ENCODE measurements at places on chromosomes 2 and 18.

- no peak for DNase-seq
Observed at GRCh38 chr2:16031058-16031847, 90.9 kb downstream of the MYCN start.

DNA sequence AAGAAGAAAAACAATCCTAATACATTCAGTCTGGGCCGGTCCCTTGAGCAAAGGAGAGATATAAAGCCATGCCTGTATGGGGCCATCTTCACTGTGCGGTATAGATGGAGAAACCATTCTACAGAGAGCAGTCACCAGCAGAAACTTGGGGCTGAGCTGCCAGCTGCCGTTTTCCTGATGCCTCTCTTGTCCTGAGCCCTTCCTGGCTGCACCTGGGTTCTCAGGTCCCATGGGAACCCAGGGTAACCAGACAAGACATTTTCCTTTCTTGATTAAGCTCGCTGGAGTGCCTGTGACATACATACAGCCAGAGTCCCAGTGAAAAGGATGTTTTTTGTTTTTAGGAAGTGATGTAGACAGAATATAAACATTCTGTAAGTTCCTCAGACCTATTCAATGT, 5.3 kb upstream of the METTL21A start:
- DNase-seq, result no peak

DNA sequence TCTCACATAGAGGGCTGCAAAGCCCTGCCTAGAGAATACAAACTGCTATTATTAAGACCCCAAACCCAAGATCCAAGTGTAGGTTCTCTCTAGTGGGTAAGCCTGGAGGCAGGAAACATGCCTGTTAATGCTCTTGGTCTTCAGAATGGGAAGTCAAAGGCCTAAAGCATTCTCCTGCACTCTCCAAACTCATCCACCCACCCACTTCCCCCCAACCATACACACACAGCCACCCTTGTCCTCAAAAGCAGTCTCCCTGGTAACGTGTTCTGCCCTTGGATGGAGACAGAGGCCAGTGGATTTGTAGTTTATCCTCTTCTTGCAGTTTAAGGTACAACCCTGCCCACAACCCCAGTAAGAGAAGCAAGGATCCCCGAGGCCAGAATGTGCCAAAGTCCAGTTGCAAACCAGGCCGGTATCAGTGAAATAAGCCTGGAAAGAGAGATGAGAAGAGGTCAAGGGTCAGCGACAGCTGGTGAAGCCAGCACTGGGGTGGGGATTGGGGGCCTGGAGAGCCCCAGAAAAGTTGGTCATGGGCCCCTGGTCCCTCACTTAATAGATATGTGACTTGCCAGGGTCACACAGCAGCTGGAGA, 23.0 kb downstream of the TMEM247 start:
- DNase-seq, result no peak

DNA sequence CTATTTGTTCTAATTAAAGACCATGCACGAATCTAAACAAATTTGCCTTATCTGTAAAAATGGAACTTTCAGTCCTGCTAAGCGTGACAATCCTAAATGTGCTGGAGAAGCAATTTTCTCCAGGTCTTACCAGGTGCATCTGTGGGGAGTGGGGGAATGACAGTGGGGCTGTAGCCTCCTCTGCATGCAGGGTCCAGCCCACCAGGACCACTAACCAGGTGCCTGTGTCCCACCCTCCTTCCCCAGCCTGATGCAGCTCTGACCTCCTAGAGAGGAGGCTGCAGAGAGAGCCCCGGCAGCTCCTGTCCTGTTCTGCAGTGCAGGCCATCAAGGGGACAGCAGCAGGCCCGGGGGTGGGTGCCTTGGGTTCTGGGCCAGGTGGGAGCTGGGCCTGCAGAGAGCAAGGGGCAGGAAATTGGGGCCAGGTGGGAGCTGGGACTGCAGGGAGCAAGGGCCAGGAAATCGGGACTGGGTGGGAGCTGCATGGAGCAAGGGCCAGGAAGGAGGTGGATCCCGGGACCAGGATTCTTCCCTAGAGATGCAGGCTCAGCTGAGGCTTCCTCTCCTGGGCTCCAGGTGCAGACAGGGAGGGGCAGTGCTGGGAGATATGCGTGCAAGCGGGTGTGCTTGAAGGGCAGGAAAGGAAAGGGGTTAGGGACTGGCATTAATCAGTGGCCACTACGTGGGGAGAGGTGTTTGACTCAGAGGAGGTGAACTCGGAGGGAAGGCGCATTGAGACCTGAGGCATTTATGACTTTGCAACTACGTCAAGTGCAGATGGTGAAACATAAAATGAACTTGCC, 185.3 kb downstream of the ANKRD30B start:
- DNase-seq, result no peak

DNA sequence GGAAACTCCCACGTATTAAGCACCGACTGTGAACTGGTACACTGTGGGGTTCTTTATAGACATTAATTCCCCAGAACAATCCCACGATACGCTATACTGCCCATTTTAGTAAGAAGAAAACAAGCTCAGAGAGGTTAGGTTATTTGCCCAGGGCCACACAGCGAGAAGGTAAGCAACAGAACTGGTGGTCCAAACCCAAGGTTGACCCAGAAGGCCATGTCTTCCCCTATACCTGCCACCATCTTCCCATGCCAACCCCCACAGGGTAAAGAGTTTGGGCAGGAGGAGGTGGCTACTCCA, 69.9 kb downstream of the MARCO start:
- DNase-seq, result no peak

- no peak for DNase-seq
Observed at GRCh38 chr2:238511614-238511950, 84.9 kb downstream of the ASB1 start.

DNA sequence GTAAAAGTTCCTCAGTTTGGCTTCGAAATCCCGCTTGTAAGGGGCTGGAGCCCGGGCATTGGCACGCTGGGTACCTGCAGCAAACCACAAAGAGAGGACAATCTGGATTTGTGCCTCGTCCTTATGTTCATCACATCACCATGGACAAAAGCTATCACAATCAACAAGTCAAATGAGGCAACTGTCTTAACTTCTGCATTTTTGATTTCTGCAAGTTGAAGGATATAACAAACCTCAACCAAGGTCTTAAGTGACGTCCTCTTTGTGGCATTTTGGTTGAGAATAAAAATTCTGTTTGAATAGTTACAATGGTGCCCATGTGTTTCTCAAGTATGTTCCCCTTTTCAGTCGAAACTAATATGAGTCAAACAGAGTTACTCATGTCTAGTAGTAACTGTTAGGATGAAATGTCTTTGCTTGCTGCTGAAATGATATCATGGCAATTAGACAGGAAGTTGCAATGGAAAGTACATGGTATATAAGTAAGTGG, 70.8 kb upstream of the STK17B start:
- peak; percentile 85 for DNase-seq

GRCh38 chr2:72825257-72826155, at the start of gene EXOC6B:
Gene EXOC6B (minus strand): TSS chr2:72826033.
- DNase-seq, result peak; percentile 85

DNA sequence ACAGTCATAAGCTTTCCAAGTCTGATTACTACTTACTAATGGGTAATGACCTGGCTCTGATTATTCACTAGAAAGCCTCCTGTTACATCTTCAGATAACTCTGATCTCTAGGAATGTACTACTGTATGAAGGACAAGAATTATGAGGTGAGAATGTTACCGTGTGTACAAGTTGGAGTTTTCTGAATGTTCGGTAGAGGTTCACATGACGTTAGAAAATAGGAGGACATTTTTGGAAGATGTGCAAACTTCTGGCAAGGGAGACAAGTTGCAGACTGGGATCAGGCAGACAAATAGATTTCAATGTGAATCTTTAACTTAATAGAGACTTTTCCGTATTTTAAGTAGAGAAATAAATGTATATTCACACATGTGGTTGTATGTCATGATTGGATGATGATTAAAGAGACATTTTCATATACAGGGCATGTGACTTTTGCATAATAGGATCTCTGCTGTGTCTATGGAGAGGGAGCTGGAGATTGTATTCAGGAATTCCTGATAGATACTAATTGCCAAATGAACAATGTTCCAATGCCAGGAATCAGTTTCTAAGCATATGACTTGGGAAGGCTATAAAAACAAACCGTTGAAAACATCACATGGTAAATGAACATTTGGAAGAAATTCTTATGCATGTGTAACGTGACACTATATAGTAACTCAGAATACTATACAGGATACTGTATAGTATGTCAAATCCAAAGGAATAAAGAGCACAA, 1695.8 kb upstream of the PIK3C3 start:
- DNase-seq, result no peak

GRCh38 chr2:137333386-137334165, 568.2 kb downstream of the THSD7B start:
- DNase-seq, result no peak

DNA sequence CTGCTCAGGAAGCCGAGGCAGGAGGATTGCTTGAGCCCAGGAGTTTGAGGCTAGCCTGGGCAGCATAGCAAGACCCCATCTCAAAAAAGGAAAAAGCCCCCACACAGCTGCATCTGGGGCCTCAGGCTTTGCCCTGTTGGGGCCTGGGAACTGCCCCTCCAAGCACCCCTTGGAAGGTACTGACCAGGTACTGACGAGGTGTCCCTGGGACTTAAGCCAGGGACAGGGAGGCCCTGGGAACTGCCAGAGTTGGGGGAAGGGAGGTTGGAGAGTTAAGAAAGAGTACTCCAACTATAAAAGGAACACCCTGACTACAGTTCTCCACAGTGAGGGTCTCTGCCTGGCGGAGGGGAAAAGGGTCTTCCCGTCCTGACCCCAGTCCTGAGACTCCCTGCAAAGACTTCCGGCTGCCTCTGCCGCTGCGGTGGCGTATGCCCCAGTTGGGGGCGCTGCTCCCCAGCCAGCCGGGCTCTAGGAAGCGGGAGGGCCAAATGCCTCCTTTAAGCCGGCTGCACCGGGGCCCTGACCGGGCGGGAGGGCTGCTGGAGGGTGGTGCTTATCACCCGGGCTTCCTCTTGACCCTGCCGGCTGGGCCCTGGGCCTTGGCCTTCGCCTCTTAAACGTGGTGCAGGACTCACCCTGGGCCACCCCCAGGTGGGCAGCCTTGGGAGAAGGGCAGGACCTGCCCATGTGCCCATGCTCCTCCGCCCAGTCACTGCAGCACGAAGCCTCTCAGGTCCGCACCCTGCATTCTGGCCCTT, 12.8 kb downstream of the SLC30A3 start:
- peak; percentile 27 for DNase-seq

DNA sequence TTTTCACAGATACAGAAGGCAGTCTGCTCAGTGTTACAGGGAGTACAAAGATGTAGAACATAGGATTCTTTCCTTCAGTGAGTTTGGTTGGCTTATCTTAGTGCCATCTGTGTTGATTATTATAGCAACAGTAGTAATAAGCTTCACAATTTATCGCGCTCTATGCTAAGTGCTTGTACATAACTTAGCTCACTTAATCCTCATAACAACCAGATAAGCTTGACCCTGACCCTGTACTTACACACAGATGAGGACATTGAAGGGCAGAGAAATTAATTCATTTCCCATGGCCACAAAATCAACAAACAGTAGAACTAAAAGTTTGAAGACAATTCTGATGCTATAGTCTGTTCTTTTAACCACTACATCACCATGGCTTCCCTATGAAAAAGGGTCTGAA, 121.8 kb downstream of the SPHKAP start:
- no peak for DNase-seq

- no peak for DNase-seq
Observed at GRCh38 chr2:23546913-23547312, 161.9 kb downstream of the KLHL29 start.

- DNase-seq, result no peak
Observed at GRCh38 chr18:57576316-57576715, 10.2 kb downstream of the FECH start.

DNA sequence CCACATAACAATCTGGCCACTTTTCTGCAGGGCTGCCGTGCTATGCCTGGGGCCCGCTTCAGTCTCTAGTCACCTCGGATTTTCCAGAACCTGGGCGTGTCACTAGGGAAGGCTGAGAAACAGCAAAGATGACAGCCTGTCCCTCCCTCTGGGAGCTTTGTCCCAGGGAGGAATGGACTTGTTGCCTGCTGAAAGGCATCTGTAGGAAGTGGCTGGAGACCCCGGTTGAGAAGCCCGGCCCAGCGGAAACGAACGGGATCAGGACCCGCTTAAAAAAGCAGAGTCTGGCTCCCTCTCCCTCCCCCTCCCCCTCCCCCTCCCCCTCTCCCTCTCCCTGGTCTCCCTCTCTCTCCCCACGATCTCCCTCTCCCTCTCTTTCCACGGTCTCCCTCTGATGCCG, 149.5 kb upstream of the ZNF516 start:
- DNase-seq, result no peak

GRCh38 chr2:36511858-36512603, 85.9 kb downstream of the FEZ2 start:
- no peak for DNase-seq

DNA sequence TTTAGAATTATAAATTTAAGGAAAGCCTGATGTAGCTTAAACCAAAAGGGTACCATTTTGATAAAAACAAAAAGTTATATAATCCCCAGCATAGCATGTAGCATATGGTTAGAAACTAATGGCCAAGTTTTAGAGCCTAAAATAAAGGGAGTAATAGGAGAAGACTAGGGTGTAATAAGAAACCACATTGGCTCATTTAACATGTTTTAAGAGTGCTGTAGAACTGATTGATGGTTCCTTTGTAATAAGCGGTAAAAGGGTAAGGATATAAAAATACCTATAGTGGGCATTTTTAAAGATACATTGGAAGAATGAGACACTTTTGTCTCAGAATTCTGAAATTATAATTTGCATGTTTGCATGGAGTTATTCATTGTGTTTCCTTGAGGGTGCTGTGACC, 1.9 kb downstream of the PSMA8 start:
- DNase-seq, result no peak

GRCh38 chr2:195331129-195331528, 325.9 kb upstream of the SLC39A10 start:
- DNase-seq, result no peak

All from CD4-positive, alpha-beta T cell treated with Interleukin-2 at 100 ng/mL for 4 hours (primary cell).